AG09309 (cell line): ENCODE measurements at places on chromosomes 16 and 17.

DNA sequence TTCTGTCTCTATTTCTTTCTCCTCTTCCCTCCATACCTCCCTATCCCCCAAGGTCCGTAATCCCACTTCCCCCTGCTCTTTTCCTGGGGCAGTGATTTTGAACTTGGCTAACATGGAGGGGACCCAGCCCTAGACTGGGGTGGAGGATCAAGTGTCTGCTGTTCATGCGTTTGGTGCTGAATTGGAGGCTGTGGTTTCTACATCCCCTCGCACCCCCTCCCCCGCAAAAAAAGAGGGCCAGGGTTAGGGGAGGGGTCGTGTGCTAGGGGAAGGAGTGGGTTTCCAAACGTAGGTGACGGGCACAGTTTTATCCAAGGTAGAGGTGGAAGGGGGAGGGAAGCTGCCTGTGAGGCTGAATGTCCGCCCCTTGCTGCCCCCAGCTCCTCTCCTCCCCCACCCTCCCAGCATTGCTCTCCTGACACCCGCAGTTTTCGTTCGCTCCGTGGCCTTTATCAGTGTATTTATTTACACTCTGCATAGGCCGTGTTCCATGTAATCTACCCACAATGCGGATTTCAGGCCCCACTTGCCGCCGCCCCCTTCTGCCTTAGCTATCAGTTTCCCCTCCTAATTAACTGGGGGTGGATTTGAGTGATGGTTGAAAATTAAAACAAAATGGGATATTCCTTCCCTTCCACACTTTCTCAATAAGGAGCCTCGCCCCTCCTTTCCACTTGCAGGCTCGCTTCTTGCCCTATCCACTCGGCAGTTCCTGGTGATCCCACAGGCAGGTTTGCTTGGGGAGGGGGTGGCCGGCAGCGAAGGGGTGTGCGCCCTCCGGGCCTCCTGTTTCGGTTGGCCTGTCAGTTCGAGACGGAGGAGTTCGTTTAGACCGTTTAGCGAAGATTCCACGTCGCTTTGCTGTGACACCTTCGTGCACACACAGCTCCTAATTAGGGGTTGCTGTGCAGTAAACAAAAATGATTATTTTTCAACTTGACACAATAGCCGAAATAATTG lies 2.0 kb downstream of the GNAO1 start:
- no peak for DNase-seq

DNA sequence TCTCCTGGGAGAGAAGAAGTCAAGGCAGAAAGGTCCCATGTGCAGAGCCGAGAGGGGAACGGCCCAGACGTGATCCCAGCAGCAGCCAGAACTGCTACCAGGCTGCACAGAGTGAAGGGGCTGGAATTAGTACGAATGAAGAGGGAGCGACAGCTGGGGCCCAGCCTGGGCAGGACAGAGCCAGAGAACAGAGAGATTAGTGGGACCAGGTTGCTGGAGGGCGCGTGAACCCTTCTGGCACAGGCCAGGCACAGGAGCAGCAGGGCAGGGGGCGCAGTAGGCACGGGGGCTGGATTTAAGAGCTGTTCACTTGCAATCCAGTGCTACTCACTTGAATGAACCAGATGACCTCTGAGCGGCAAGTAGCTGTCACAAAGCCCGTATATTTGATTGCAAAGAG lies 66.9 kb downstream of the PLXDC1 start:
- DNase-seq, result no peak

GRCh38 chr17:8922451-8922850 lies 43.1 kb downstream of the PIK3R5 start:
- peak; percentile 85 for DNase-seq

GRCh38 chr17:41917192-41917591 lies 1.6 kb downstream of the ACLY start:
- DNase-seq, result peak; percentile 42
